ENCODE measurements at places on chromosomes 6 and 20.

DNA sequence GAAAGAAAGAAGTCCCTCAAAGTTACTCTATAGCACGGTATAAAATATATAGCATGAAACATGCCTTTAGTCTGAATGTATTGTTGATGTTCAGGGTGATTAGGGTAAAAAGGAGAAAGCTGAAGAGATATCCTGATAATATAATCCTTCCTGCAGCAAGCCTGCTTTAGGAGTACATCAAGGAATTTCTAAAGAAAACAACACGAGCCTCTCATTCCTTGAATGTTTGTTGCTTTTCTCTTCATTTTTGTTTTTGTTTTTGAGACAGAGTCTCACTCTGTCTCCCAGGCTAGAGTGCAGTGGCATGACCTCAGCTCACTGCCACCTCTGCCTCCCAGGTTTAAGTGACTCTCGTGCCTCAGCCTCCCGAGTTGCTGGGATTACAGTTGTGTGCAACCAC, 79.1 kb downstream of the CD164 start:
- no peak for DNase-seq

DNA sequence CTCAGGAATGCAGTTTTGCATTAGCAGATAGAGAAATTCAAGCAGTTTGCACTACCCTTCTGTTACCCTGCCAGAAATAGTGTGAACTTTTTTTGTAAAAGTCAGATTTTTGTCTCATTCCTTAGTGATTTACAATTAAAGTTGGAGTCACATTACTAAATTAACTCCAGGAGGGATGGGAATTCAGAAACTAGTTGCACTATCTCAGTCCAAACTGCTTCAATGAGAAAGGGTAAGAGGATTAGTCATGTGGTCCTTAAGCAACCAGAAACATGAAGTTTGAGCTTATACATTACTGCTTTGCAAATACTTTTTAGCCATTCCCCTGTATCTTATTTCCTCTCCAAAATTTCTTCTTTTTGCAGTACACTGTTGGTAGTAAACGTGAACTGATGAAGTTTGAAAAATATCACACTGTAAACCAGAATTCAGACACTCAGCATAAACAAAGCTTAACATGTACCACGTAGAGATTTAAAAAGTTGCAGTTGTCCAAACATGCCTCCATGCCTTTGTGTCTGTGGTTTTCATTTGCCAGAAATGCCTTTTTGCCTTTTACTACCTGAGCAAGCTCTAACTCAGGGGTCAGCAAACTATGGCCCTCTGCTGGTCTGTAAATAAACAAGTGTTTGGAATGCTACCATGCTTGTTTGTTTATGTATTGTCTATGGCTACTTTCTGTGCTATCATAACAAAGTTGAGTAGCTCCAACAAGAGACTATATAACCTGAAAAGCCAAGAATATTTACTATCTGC, 49.7 kb downstream of the TP53INP2 start:
- no peak for DNase-seq

GRCh38 chr6:110485491-110485890, 9.1 kb upstream of the SLC22A16 start:
- DNase-seq = no peak

DNA sequence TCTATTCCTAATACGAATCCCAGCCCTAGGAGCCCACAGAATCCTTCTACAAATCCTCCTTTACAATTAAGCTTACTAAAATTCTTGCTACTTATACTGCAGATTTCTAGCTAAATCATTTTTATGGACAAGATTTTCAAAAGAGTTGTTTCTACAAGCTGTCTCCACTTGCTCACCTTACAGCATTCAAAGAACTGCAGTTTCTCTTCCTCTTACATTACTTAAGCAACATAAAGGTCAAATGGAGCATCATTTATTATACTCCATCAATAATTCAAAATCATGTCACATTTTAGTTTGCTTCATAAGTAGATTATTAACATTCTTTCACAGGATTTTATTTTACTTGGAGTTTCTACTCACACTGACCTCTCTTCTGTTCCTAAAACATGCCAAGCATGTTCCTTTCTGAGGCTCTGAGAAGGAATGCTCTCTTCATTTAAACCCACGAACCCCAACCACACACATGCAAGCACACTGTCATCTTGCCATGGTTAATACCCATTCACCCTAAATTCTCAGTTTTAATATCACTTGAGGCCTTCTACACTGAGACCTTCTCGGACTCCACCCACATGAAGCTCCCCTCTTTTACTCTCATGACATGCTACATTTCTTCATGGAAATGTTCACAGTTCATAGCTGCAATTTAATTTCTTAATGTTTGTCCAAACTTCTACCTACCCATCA, 388.2 kb downstream of the TBC1D32 start:
- DNase-seq = no peak

DNA sequence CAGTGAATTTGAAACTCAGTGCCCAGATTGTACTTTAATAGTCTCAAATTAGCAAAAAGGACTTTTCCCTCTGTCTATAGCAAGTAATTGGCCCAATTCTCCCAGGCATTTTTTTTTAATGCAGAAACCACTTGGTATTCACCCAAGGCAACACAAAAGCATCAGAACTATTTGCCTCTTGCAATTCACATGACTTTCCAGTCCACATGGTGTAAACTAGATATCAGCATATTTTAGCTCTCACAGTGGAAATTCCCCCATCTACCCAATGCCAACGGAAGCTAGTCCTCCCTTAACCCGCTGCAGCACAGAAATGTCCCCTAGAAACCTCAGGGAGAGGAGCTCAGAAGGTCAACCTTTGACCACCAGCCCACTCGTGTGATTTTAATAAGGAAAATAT, 103.4 kb upstream of the CDYL start:
- DNase-seq = no peak

DNA sequence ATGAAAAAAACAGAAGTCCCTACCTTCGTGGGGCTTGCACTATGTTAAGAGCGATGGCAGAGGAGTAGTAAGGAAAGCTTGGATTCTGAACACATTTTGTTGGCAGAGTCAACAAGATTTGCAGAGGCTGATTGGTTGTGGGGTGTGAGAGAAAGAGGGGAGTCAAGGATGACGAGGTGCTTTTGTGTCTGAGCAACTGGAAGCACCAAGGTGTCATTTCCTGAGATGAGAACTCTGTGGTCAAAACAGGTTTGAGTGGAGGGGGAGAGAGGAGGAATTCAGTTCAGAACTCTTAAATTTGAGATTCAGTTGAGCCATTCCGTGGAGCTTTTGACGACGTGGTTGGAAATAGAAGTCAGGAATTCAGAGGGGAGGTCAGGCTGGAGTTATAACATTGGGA, 3.5 kb downstream of the OCSTAMP start:
- DNase-seq = no peak

- no peak for DNase-seq
Measured at GRCh38 chr20:64168381-64169090, 4.3 kb downstream of the MYT1 start.

- DNase-seq = no peak
Measured at GRCh38 chr6:154383273-154383672, 26.7 kb upstream of the IPCEF1 start.

DNA sequence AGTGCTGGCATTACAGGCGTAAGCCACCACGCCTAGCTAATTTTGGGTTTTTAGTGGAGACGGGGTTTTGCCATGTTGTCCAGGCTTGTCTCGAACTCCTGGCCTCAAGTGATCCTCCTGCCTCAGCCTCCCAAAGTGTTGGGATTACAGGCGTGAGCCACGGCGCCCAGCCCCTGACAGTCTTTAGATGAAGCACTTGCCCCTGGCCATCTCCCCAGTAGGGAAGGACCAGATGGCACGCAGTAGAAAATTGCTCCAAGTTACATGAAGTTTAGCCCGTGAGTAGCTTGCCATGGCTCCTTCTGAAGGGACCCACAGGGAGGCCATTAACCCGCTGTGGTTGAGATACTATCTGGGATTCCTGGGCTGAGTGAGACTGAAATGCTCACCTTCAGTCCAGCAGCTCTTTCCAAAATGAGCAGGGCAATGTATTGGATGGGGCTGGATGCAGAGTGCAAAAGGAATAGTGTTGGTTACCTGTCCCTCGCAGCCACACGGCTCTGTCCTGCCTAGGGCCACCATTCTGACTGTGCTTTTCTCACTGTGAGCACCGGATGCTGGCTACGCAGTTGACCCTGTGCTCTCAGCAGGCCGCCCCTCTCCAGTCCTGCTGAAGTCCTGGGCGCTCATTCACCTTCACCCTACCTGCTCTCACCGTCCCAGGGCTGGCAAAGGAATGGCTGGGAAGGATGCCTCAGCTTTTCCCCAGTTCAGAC, 66.9 kb downstream of the EFCAB8 start:
- no peak for DNase-seq

DNA sequence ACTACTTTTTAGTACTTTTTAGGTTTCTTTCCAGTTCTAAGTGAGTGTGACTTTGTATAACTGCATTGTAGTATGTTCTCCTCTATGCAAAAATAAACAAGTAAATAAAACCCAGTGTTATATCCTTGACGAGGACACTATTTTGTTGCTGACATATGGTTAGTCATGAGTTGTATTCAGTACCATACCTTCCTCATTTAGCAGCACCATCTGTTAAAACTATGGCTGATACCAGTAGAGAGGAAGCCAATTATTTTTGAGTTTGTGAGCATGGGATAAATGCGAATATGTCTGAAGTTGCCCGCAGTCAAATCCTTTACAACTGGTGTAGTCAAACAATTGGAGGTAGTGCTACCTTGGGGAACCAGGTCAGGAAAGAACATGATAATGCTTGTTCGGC, 74.1 kb downstream of the CDKAL1 start:
- no peak for DNase-seq

DNA sequence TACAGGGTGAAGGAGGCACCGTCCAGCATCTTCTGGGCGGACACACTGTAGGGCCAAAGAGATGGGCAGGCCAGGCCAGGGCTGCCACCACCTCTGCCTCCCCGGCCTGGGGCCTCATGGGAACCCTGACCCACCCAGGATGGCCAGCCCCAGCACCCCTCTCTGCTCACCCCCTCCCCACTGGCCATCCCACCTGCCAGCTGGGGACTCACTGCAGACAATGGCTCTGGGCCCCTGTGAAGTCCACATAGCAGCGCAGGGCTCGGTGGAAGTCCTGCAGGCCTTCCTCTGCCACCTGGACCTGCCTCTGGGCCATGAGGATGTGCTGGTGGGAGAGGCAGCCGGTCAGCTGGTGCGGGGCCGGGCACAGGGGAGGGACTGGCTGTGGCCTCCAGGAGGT, 3.6 kb upstream of the C20orf144 start:
- DNase-seq = no peak

- DNase-seq = peak; percentile 35
Measured at GRCh38 chr20:47358039-47358671, 1.7 kb upstream of the ZMYND8 start.

GRCh38 chr6:10425176-10425974, 10.5 kb upstream of the TFAP2A start:
- no peak for DNase-seq

GRCh38 chr6:65091561-65091960, 615.5 kb downstream of the EYS start:
- no peak for DNase-seq

DNA sequence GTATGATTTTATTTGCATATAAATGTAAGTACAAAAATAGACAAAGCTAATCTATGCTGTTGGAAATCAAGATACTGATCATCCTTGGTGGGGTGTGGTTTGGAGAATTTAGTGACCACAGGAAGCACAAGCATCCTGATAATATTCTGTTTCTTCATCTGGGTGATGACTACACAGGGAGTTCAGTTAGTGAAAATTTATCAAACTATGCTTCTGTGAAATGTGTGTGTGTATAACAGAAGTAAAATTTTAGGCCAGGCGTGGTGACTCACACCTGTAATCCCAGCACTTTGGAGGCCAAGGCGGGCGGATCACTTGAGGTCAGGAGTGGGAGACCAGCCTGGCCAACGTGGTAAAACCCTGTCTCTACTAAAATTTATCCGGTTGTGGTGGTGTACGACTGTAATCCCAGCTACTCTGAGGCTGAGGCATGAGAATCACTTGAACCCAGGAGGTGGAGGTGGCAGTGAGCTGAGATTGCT, 20.6 kb downstream of the ENPP3 start:
- no peak for DNase-seq

GRCh38 chr20:1124421-1124820, 6.0 kb downstream of the PSMF1 start:
- DNase-seq = no peak

- DNase-seq = no peak
Measured at GRCh38 chr6:134094441-134094840, 42.0 kb upstream of the SLC2A12 start.

DNA sequence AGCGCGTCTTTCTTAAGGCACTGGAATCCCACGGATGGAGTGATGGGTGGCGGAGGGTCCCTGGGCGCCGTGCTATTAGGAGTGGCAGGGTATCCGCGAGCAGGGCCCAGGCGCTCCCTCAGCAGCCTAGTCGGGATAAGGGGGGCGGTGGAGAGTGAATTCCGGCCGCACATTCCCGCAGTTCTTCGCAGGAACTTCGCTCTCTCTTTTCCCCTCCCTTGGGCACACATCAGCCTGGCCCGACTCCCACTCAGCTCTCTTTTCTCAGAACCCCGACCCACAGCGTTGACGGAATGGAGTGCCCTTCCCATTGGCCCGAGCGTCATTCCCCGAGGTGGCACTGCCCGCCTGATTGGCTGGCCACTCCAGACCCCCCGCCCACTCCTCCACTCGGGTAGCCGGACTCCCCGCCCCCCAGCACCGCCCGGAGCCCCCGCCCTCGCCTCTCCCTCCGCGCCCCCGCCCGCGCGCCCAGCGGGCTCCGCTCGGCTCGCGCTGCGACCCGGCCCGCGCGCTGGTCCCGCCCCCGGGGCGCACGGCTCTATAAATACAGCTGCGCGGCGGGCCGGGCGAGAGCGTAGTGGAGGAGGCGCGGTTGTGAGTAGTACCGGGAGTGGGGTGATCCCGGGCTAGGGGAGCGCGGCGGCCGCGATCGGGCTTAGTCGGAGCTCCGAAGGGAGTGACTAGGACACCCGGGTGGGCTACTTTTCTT, at the start of gene ID4:
ID4 (plus strand) TSS at position 572 of the 712 bp plus-strand sequence. CDS start 385 bp downstream, outside the sequence.
- no peak for DNase-seq

- no peak for DNase-seq
Measured at GRCh38 chr6:134432036-134432435, 114.1 kb upstream of the SGK1 start.

DNA sequence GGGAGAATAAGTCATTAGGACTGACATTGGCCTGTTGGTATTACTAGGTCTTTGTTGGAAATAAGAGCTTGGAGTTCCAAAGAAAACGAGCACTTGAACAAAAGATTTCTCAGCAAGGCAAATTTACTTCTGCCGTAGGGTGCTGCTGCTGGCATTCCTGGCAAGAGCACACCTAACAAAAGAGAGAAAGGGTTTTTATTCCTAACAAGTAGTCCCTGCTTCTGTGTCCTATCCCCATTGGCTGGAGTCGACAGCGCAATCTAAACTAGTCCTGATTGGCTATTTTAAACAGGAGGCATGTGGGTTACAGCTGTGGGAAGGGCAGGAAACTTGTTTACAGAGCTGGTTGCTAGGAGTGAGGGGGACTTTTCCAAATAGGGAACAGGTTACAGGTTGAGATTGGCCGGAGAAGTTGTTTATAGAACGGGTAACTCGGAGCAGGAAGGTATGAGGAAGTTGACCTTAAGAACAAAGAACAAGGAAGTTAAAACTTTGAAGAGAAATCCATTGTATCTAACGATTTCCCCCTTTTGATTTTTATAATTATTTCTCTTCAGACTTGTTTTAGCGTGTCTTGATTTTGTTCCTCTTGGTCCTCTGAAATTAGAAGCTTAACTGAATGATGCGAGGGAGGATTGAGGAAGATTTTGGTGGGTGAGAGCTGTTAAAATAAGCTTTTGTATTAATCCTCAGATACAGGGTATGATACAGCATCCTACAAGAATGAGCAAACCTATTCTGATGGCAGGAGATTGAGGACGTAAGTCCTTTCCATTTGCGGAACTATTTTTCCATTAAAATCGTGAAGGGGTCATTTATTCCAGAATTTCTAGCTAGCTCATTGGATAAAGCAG, 3.4 kb upstream of the ZNFX1 start:
- peak; percentile 73 for DNase-seq

GRCh38 chr6:33314515-33314942, 651 bp upstream of the TAPBP start:
- peak; percentile 51 for DNase-seq

All from LoVo (cell line).